Mammary epithelial cell (primary cell): ENCODE measurements at places on chromosomes 2 and 18. TPM values are rescaled to one million over a fixed set of nuclear protein-coding genes. Genes with fewer than 3 reads are reported as not detected.
A peak's percentile ranks its signal among the peaks of the same experiment; 100 is the strongest.

- peak; percentile 92 for DNase-seq
Observed at GRCh38 chr2:224909885-224910573, 132.2 kb downstream of the DOCK10 start.

DNA sequence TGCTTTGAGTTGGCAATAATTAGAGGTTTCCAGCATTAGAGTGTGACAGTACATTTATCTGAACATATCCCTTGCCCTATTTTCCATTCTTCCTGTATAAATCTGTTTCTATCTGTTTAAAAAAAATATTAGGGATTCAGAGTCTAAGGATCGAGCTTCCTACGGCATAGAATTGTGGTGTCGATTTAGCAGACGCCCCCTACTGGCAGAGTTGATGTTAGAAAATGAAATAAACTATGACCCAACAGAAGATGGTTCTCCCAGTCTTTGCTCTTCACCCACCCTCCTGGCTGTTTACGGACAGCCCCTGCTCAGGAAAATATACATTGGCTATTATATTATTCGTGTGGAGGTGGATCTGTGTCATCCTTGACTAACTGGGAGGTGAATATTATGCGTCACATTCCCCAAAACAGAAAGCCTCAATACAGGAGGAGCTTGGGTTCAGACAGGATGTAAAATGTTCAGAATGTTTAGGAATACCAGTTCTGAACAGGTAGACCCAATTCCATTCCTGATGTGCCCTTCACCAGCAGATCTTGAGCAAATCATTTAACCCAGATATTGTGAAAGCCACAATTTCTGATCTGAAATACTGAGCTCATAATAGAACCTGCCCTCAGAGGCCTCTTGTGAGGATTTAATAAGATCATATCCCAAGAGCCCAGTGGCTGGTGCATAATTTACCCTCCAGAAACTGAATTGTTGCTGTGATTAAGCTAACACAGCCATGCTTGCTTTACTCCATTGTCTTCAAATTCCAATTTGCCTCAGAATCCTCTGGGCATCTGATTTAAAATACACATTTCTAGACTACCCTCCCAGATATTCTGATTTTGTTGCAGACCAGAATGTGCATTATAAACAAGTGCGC is 10.8 kb upstream of the ERMN start:
- DNase-seq, result peak; percentile 26

DNA sequence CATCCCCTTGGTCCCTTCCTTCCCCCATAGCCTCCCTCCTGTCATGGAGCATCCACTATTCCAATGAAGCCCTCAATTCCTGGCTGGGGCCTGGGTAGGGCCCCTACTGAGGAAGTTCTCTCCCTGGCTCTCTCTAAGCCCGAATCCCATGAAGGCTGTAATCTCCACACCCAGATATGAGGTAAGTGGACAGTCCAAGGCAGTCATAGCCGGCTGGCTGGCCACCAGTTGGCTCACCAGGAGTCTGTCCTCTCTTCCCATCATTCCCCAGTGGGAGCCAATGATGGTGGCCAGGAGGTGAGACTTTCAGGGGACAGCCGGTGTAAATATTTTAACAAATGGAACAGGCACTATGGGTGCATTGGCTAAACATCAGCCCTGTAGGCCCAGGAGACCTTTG is 6.8 kb upstream of the TAF1B start:
- no peak for DNase-seq

Gene LRRC30
- total RNA-seq, result not detected in 2 replicates

Gene MAL
- not detected for total RNA-seq

Gene OR6B2
- total RNA-seq, result not detected

Gene KCNE4
- total RNA-seq, result 0.51 and 0.71 TPM in 2 replicates

Gene AQP12B
- total RNA-seq, result not detected

- DNase-seq, result no peak
Observed at GRCh38 chr2:10486601-10487079, 38.5 kb upstream of the ODC1 start.

GRCh38 chr2:3493615-3494007 is 25.7 kb downstream of the ADI1 start:
- DNase-seq, result peak; percentile 20

DNA sequence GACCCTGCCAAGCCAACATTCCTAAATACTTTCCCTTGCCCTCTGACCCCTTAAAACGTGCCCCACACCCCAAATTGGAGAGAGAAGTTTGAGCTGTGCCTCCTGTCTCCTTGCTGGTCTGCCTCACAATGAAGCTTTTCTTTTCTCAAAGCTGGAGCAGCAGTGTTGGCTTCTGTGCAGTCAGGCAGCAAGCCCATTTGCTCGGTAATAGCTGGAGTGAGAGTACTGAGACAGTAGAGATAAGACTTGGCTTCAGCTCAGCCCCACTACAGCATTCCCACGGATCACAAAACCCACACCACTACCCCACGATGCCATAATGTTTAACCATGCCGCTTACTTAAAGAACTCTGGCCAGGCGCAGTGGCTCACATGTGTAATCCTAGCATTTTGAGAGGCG is 73.0 kb downstream of the NCAPH start:
- no peak for DNase-seq
